ENCODE measurements at places on chromosomes 11 and 22. TPM values are rescaled to one million over a fixed set of nuclear protein-coding genes. Genes with fewer than 3 reads are reported as not detected.

- DNase-seq = no peak
Measured at GRCh38 chr22:30680991-30681770, 13.5 kb upstream of the OSBP2 start.

DNA sequence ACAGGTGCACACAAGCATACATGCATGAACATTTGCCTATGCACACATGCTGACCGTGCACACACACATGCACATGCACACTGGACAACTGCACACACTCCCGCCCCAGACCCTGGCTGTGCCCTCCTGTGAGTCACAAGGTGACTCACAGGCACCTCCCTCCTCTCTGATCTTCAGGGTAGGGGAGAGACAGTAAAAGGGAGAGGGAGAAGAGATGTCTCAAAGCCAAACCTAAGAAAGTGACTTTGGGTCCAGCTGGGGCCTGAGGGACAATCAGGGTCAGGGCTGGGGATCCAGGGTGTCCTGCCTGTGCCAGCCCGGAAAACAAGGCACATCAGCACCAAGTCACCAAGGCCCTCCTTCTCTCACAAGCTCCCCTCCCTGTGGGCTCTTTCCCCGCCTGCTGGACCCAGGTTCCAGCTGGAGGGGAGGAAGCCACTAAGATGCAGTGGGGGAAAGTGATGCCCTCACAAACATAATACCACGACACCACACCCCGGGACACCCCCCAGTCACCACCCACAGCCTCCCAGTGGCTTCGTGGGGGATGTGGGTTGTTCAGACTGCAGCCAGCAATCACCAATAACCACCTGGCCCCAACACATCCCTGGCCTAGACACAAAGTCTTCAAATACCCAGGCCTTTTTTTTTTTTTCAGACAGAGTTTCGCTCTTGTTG is 39.3 kb downstream of the PDGFB start:
- peak; percentile 87 for DNase-seq

- DNase-seq = no peak
Measured at GRCh38 chr11:816433-816779, 2.3 kb upstream of the PNPLA2 start.

DNA sequence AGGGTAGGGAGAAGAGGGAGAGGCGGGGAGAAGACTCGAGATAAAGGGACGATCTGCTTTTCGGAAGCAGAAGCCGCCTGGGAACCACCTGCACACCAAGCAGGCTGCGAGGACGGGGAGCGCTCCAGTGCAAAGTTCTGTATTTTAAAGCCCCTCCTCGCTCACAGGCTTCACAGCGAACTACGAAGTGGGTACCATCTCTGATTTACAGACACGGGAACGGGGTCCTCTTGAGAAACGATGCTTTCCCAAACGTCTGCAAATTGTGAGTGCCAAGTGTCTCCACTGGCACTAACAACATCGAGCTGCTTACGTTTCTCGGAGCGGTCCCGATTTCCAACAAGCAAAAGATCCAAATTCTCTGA is 700 bp upstream of the STX3 start:
- peak; percentile 1 for DNase-seq

DNA sequence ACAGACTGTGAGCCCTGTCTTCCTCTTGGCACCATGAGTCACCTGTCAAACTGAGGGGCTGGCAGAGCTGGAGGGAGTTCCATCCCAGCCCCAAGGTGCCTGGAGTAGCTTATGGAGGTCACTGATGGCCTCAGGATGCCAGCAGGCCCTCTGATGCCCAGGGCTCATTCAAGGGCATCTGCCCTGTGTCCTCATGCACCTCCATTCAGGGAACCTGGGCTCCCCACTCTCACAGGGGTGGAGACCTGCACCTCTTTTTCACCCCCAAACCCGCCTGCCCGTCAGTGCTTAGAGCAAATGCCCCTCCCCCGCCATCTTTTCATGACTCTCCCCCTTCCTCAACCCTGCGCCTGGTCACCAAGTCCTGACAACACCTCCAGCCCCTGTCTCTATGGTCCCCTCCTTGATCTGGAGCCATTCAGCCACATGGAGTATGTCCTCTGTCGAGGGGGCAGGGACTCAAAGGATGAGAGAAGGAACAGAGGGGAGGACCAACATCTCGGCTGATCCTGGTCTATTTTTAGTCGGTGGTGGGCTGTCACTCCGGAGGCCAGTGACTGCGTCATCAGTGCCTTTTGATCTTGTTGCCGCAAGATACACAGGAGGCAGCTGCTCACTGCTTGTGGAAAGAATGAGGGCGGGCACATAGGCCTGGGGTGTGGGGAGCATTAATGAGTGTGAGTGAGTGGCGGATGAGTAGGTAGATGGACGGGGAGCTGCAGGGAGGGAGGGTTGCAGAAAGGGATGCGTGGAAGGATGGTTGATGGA is 72.2 kb downstream of the CDKN1C start:
- DNase-seq = peak; percentile 79

- peak; percentile 90 for DNase-seq
Measured at GRCh38 chr11:47863189-47863897, 15.2 kb upstream of the NUP160 start.

DNA sequence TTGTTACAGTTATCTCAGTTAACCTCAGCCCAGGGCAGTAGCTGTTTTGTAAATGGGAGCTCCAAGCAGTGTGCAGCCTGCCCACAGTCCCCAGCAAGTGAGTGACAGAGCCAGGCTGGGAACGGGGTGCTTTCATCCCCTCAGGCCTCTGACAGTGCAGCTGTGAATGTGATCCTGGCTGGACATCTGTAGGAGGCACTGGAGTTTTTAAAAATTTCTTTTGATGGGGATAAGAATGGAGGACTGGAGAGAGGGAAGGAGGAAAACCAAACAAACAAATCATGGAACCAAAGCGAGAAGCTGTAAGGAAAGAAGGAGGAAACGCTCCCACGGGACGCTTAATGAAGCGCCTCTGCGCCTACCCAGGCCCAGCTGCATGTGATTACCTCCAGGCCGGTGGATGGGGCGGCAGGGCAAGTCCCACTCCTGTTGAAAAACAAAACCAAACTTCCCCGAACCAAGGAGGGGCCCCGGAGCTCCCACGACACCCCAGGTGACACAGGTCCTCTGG is 40.6 kb downstream of the SCUBE1 start:
- no peak for DNase-seq

DNA sequence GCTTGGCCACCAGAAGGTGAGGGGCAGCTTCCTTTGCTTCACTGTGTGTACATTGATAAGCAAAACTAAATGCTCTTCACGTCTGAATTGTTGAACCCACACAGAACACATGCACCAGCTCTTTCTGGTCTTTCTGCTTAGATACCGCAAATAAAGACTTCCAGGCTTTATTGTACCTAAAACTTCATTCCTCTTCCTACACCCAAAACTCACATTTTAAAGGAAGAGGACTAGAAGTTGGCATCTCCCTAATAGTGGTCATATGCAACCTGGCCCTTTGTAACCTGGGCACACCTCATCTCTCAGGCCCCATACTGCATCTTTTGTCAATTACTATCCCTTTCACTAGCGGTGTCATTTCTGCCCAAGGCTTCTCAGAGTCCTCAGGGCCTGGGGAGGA is 5.9 kb downstream of the SLC17A6 start:
- DNase-seq = no peak

GRCh38 chr22:20904008-20904979 is 12.9 kb upstream of the CRKL start:
- peak; percentile 93 for DNase-seq

- peak; percentile 44 for DNase-seq
Measured at GRCh38 chr11:61814247-61814957, 2.4 kb downstream of the FADS1 start.

GRCh38 chr11:69524991-69525411 is 43.5 kb downstream of the LINC01488 start:
- no peak for DNase-seq

DNA sequence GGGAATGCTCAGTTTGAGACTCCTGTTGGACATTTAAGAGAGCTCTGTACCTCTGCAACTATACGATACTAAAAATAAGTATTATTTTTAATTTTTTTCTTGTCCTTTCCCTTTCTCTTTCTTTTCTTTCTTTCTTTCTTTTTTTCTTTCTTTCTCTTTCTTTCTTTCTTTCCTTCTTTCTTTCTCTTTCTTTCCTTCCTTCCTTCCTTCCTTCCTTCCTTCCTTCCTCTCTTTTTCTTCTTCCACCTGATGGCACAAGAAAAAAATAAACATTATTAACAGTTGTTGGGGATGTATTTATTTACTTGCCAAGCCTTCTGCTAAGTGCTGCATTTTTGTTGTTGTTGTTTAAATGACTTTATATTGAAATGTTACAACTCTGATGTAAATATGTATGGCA is 39.5 kb downstream of the GRAMD1B start:
- no peak for DNase-seq

- DNase-seq = no peak
Measured at GRCh38 chr11:85114786-85115185, 512.4 kb downstream of the DLG2 start.

- no peak for DNase-seq
Measured at GRCh38 chr22:20182365-20182764, 31.5 kb upstream of the CCDC188 start.

GRCh38 chr11:46977038-46977813 is 40.7 kb downstream of the CSTPP1 start:
- DNase-seq = no peak

DNA sequence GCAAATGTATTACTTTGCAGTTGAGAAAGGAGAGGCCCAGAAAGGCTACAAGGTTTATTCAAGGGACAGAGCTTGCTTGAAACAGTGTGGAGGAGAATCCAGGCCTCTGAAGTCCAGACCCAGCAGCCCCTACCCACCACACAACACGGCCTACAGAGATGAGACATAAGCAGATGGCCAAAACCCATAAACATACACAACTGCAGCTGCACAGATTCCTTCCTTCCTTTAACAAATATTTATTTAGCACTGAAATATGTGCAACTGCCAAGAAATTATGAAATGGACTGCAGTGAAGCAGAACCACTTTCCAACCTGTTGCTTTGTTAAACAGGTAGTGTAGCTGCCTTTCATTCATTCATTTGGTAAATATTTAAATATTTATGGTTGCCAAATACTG is 122.3 kb downstream of the SPATA19 start:
- no peak for DNase-seq

- DNase-seq = no peak
Measured at GRCh38 chr22:41271787-41272186, 14.2 kb downstream of the RANGAP1 start.

DNHD1 gene
- 1.7 TPM for total RNA-seq

DDX6 gene
- 86.1 TPM for total RNA-seq

C22orf23 gene
- 0.29 TPM for total RNA-seq

OR52N4 gene
- total RNA-seq = not detected

FAM227A gene
- total RNA-seq = 1.4 TPM

USP2 gene
- 1.7 TPM for total RNA-seq

SYT13 gene
- not detected for total RNA-seq

Data from LHCN-M2 (cell line).